Cortex of kidney (tissue), 1 donor: ENCODE measurements at places on chromosomes 2 and 18.

- DNase-seq: no peak
Measured at GRCh38 chr2:232779465-232779864, 3.1 kb upstream of the KCNJ13 start.

DNA sequence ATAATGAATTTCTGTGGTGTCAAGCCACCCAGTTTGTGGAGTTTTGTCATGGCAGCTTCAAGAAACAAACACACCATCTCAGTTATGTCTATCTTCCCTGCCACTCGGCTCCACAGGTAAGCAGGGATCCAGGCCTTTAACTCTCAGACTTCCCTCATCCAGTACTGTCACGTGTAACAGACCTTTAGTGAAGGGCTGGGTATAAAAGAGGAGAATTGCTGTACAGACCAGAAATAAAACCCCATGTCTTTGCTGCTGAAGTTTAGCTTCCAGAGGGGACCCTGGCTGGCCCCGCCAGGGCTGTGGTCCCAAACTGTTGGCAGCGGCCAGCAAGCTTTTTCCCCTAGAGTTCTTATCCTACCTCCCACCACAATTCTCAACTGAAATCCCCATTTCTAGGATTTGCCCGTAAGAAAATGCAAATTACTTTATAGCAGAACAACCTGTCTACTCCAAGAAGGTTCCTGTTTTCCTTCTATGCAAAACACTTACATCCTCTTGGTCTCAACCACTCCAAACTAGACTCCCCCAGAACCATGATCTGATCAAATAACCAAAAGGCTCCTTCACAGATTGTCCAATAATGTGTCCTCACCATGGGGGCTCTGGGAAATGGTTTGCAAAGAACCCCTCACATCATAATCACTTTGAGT, 438.0 kb upstream of the ID2 start:
- DNase-seq: no peak

DNA sequence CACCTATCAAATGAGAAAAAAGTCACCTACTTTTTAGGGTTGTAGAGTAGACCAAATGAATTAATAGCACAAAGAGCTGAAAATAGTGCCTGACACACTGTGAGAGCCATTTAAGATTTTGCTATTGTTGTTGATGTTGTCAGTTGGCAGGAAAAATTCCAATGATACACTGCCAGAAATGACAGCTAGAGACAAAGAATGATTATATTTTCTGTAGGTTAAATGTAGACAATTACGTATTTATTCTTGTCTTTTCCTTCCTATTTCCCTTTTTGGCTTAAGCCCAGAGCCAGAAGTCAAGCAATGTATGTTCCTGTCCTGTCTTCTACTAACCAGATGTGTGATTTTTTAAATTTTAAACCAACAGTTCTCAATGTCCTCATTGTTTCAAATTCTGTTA, 17.2 kb downstream of the NRXN1 start:
- no peak for DNase-seq

- DNase-seq: no peak
Measured at GRCh38 chr2:117774716-117775115, 39.8 kb upstream of the DDX18 start.

GRCh38 chr18:28114472-28114871, 62.5 kb downstream of the CDH2 start:
- DNase-seq: no peak

DNA sequence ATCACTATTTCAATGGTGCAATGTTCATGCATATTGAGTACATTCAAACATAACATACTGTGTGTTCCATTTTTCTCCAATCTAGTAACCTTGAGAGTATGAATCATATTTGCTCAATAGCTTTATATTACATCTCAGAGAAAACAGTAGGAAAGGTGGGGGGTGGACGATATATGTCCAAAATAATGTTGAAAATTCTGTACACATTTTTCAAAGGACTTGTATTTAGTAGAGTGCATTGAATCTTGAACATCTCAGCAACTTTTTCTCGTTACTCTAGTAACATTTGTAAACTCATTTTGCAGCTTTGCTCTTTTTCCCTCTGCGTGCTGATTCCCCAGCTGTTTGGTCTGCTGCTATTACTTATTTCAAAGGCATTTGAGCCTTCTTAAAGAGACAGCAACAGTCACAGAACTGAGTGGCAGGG, 1487.0 kb downstream of the LRP1B start:
- DNase-seq: no peak

- DNase-seq: no peak
Measured at GRCh38 chr2:219908538-219908937, 281.1 kb downstream of the SLC4A3 start.

DNA sequence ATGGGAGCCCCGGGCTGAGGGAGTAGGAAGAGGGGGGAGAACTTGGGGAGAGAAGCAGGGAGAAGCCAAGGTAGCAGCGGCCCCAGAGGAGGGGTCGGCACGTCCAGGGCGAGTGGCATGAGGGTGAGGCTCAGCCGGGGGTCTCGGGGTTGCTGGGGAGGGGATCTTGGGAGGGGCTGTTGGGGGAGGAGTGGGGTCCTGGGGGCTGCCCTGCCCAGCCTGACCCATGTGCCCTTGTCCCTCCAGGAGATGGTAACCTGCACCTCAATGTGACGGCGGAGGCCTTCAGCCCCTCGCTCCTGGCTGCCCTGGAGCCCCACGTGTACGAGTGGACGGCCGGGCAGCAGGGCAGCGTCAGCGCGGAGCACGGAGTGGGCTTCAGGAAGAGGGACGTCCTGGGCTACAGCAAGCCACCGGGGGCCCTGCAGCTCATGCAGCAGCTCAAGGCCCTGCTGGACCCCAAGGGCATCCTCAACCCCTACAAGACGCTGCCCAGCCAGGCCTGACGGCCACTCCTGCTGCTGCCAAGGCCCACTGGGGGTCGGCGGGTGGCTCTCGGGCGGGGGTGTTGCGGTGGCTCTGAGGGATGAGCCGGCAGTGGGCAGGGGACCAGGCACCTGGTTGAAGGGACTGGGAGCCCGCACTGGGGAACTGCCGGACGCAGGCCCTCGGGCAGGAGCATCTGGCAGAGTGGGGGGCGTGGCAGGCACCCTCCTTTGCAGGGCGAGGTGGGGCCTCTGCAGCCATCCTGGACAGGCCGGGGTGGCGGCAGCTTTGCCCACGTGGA, 9.0 kb upstream of the GAL3ST2 start:
- DNase-seq: no peak

GRCh38 chr2:10362898-10363454, 60.3 kb downstream of the HPCAL1 start:
- DNase-seq: no peak

GRCh38 chr18:58565021-58565420, 63.9 kb downstream of the ALPK2 start:
- DNase-seq: no peak

DNA sequence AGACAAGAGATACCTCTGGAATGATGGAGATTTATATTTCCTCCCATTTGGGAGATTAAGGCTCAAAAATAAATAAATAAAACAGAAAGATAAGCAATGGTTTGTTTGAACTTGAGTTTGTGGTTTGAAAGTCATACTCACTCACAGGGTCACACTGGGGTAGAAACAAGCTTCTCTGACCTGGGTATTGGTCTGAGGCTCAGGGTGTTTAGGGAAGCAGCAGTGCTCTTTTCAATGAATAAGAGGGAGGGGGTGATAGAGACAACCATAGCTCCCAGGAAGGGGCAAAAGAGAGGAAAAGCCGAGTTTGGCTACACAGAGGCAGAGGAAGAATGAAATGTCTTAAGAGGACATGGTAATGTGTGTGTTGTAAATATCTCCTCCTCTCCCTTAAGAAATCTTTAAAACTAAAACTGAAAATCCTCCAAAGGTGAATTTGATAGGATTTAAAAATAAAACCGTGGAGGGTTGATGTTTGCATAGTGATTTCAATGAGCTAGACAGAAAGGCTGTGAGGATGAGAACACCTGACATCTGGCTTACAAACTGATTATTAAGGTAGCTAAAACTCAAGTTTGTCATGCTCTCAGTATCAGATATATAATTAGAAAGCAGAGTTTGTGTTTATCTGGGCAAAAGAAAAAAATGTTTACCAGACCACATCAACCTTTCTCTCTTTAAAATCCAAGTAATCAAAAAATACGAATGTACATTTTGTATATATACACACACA, 159.9 kb upstream of the TMEFF2 start:
- DNase-seq: no peak

DNA sequence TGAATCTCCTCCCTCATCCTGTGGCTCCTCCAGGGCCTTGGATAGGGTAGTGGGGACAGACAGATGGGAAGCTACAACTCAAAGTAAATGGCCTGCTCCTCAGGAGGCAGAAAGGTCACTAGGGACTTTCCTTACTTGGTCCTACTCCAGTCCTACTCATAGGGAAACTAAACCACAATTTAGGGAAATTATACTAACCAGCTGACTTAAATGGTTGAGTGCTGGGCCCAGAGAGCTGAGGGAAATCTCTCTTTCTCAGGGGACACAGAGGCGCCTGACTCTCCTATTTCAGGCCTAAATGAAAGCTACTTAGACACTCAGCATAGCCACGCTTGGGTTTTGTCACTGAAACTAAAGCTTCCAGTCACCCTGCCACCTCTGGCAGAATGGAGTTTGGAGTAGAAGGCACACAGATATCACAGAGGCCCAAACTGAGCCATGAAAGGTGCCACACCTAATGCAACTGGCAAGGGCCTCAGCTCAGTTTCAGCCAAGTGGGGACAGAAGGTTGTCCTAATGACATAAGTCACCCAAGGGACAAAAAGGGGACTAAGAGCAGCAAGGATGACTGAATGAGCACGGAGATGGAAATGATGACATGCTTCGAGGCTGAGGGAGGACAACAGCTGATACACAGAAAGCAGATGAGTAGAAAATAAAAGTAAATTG, 24.0 kb downstream of the CERKL start:
- no peak for DNase-seq

DNA sequence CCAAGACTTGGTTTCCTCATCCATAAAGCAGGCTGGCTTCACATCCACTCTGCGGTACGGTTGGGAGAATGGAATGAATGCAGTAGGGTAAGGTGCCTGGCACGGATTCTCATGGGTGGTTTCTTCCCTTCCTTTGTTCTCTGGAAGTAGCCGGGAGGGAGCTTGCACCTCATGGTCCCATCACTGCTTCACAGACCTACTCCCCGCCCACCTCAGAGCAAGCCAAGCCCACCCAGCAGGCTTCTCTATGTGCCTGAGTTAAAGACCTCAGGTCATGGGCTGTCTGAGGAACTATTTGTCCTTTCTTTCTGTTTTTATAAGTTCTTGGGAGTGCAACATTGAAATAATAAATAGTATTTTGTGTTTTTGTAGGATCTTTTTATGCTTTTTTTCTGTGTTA, 3.5 kb downstream of the DCDC2C start:
- no peak for DNase-seq

DNA sequence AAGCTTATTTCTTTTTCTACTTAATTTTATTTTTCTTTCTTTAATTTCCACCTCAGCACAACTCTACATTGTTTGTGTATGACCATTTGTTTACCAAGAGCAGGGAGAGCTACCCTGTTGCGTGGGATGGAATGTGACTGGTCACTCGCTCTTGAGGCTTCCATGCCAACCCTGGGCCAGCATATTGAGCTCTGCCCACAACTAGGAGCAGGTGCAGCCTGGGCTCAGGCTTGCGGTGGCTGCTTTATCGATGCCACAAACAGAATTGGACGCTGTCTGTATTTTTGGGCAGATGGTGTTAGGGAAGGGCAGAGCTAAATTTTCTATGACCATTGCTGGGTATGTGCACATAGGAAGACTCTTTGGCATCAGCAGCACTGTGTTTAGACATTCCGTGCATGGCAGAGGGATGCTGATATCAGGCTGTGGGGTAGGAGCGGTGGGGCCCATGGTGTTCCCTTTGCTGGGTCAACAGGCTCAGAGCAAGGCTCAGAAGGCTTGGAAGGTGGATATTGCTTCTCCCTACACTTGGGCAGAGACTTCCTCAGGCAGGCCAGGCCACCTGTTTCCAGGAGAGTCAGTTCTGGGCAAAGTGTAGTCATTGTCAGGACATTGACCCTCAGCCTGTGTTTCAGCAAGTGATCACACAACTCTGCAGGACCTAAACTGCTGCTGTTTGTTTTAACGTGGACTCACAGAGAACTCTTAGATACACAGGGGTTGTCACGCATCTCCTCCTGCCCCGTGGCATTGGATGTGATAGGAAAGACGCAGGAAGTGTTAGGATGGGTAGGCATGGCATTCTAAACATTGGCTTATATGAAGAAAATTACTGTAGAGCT, 40.2 kb downstream of the TMEM182 start:
- DNase-seq: no peak

DNA sequence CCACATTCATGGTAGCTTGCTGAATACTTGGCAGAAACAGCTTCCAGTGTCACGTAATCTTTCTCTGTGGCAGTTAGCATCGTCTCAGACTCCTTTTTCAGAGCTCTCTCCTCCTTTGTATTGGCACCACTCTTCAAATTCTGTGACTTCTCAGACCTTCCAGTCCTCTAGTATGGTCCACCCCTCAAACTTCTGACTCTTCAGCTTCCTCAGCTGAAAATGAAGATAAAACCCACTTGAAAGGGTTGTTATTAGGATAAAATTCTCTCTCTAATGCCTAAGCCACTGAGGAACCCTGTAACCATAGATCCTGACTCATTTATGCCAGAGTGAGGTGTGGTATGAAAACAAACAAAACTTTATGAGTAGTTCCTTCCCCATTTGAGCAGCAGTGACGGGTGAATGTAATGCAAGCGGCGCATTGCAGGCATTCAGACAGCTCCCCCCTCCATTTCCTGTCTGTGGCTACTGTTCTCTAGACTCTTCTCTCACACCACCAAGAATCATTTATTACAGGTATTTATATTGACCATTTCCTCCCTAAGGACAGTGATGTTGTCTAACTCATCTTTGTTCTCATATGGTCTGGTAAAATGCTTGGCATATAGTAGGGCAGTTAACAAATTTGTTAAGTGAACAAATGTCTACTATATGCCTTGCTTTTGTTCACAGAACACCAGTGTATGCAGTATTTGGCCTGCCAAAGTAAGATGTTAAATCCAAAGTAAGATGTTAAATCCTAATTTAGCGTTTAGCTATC, 35.3 kb downstream of the GALNT1 start:
- no peak for DNase-seq

GRCh38 chr2:233857511-233858141, 3.3 kb upstream of the HJURP start:
- no peak for DNase-seq

- DNase-seq: no peak
Measured at GRCh38 chr2:1709946-1710560, 34.3 kb downstream of the PXDN start.

DNA sequence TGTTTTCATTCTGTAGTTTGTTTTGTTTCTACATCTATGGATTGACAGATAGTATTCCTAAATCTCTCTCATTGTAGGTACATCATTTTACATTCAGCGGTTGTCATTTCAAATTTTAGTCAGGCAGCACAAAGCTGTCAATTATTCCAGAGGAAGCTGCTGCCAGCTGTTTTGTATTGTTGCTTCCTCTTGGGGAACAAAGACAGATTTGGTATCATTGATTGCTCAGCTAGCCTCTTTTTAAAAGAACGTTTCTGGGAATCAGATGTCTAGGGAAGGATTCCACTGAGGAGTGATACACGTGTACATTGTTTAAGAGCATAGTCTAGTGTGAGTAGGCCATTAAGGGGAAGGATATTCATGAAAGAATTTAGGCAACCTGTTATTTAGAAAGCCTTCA, 145.8 kb downstream of the AGPS start:
- no peak for DNase-seq

DNA sequence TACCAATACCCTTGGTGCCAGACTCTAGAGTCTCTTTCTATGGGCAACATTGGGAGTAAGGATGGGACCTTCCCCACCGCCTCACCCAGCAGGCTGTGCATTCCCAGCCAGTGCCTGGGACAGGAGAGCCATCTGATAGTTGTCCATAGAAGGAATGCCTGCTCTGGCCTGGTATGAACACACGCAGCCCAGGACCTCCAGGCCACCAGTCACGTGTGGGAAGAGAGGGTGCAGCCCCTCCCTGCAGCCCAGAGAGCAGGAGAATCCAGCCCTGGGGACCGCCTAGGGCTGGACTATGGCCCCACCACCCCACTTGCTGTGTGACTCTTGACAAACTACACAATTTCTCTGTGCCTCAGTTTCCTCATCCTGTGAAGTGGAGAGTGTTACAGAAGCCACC, 52.5 kb upstream of the ID2 start:
- DNase-seq: no peak
